ENCODE measurements at places on chromosomes 7 and 10.
A peak's percentile ranks its signal among the peaks of the same experiment; 100 is the strongest.

- no peak for DNase-seq
Measured at GRCh38 chr10:34584164-34584563, 230.9 kb downstream of the PARD3 start.

DNA sequence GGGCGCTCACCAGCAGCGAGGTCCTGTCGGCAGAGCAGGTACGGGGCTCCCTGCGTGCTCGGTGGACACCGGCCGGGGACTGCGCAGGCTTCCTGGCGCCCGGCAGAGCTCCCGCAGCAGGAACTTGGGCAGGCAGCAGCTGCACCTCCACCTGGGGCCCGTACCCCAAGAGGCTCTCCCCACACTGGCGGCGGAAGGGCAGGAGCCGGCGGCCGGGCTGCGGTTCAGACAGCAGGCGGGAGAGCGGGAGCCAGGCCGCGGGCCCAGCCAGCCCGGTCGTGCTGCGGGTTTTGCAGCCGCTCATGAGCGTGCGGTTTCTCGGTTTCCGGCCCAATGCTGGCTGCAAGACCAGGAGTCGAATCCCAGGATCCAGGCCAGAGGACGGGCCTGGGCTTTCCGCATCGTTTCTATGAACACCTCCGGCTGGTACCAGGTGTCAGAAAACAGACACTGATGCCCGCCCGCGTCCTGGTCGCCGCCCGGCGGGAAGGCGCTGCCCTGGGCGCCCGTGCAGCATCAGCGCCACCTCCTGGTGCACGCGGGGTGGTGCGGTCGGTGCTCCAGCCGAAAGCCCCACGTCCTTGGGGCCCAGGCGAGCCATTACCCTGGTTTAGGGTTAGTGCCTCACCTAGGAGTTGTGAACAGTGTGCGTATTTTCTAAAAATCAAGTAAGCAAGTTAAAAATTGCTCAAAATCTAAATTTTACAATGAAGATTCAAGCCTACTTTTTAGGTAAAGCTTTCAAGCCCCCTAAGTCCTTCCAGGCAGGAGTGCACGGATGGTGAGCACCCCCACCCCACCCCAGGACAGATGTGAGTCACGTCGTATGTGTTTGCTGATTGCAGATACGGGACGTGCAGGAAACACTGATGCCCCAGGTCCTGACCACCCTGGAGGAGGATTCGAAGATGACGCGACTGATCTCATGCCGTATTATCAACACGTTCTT, 47.4 kb upstream of the PRKAR1B start:
- DNase-seq = peak; percentile 42

DNA sequence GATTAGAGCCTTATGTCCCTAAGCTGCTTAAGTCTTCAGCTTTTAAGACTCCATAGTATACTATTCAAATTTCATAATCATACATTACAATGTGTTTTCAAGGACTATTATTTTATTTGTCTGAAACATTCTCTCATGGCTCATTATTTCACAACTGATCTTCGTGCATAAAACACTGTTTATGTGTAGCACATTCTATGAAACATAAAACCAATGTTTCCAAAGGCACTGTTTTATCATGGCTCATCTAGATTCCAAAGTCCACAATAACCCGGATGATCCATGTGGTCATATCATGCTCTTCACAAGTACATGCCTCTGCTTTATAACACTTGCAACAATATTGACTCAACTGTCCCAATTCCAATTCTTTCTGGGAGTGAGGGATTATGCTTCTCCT, 806.1 kb downstream of the TNS3 start:
- no peak for DNase-seq

GRCh38 chr7:121449329-121449728, 53.2 kb upstream of the FAM3C start:
- DNase-seq = no peak

GRCh38 chr10:106768204-106768603, 396.3 kb downstream of the SORCS1 start:
- no peak for DNase-seq
